SK-N-SH (cell line): ENCODE measurements at places on chromosomes 5 and 9.

- DNase-seq, result peak; percentile 40
Measured at GRCh38 chr9:38423273-38423972, 831 bp downstream of the IGFBPL1 start.

DNA sequence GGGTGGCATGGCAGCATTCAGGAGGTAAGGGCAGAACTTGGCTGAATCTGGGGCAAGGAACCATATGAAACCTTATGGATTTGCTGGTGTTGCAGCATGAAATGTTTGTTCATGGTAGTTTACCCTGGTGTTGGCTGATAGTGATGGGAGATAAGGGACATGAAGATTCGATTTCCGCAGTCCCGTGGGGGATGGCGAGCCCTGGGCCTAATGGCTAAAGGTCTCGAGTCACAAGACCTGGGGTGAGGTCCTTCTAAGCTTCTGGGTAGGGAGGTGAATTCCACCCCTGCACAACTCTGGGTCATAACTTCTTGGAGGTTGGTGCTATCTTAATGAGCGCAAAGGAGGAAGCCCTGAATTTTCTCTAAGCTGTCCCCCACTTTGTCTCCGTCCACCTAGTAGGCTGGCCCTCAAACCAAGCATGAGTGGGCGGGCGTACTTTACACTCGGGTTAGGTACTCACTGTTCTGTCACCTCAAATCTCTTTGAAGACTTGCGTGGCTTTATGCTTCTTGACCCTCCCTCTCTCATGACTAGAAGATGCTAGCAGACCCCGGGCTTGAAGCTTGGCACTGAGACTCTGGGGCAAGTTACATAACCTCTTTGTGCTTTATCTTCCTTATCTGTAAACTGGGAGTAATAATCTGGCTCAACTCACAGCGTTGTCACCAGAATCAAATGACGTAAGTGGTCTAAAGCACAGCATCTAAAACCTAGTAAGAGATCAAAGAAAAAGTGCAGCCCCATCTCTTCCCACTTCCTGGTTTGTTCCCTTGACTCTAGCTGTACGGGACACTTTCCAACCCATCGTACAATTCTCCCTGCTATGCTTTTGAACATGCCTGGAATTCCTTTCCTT is 72.5 kb downstream of the BASP1 start:
- no peak for DNase-seq

GRCh38 chr9:99602854-99603253 is 218.8 kb upstream of the NR4A3 start:
- DNase-seq, result no peak

DNA sequence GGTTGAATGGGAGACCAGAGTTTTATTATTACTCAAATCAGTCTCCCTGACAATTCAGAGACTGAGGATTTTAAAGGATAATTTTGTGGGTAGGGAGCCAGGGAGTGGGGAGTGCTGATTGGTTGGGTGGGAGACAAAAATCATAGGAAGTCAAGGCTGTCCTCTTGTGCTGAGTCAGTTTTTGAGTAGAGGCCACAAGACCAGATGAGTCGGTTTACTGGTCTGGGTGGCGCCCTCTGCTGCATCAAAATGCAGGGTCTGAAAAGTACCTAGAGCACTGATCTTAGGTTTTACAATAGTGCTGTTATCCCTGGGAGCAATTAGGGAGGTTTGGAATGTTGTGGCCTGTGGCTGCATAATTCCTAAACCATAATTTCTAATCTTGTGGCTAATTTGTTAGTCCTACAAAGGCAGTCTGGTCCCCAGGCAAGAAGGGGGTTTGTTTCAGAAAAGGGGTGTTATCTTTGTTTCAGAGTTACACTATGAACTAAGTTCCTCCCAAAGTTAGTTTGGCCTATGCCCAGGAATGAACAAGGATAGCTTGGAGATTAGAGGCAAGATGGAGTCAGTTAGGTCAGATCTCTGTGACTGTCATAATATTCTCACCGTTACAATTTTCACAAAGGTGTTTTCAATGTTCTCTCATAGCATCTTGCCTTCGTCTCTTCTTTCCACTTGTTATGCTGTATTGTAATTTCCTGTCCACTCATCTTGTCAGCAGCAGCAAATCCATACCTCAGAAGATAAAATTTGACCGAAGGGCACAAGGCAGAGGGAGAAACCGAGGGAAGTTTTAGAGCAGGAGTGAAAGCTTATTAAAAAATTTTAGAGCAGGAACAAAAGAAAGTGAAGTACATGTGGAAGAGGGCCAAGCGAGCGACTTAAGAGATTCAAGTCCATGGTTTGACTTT is 59.2 kb upstream of the CLINT1 start:
- peak; percentile 39 for DNase-seq

- no peak for DNase-seq
Measured at GRCh38 chr5:132663771-132664695, 6.1 kb downstream of the IL13 start.

- DNase-seq, result no peak
Measured at GRCh38 chr9:105281272-105281671, 36.8 kb downstream of the SLC44A1 start.

DNA sequence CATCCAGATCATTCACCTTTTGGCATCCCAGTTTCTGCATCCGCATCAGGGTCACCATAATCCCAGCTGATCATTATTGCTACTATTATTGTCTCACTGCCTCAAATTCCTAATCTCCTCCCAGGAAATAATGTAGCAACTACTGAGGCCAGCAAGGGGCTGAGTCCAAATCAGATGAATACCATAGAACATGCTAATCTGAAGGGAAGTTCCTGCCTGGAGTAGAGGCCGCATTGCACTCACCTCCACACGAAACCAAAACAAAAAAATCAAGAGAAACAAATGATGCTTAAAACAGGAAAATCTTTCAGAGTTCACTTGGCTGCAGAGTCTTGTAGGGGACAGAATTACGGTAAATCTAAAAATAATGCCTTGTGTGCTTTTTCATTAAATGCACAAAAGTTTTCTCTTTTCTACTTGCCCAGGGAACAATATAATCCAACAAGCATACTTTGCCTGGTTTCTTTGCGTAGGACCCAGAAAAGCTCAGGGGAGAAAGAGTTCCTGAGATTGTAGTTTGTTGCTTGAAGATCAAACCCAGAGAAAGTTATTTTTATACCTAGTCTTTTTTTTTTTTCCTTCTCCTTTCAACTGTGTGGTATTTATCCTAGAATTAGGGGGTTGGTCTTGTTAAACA is 87.7 kb upstream of the KLF4 start:
- DNase-seq, result no peak

- no peak for DNase-seq
Measured at GRCh38 chr5:60148366-60148765, 254.8 kb upstream of the PDE4D start.

DNA sequence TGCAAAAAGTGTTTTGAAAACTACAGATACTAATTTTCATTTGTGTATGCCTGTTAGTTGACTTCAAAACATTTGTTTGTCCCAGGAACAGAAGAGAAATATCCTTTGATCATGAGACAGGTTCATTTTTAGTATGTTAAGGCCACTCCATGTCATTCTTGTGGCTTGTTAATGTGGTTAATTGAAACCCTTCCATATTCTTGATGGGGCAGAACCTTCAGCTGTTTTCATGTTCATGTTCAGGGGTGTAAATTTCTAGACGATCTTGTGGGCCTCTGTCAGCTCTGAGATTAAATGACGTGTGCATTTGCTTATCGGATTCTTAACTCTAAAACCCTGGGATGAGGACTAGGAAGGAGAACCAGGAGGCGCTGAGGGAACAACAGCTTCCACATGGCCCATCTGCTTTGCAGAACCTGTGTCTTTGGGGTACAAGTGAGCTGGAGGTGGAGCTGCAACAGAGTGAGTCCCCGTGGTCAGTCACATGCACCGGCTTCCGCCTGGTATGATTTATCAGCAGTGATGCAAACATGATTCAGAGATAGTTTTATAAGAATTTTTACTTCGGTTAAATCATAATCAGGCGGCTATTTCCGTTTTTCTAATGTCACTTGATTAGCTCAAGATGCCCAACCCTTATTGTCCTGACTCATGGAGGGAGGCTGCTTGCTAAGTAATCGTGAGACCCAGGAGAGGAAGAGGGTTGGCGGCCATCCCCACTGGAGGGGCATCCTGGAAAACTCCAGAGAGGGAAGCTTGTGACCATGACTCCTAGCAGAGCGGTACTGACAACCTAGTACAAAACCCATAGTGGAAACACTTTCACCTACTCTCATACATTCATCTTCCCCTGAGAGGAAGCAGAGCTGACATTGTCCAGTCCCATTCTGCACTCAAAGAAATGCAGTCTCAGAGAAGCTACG is 138.4 kb downstream of the C9orf152 start:
- DNase-seq, result no peak

GRCh38 chr9:136222906-136223285 is 18.0 kb upstream of the LHX3 start:
- DNase-seq, result no peak

DNA sequence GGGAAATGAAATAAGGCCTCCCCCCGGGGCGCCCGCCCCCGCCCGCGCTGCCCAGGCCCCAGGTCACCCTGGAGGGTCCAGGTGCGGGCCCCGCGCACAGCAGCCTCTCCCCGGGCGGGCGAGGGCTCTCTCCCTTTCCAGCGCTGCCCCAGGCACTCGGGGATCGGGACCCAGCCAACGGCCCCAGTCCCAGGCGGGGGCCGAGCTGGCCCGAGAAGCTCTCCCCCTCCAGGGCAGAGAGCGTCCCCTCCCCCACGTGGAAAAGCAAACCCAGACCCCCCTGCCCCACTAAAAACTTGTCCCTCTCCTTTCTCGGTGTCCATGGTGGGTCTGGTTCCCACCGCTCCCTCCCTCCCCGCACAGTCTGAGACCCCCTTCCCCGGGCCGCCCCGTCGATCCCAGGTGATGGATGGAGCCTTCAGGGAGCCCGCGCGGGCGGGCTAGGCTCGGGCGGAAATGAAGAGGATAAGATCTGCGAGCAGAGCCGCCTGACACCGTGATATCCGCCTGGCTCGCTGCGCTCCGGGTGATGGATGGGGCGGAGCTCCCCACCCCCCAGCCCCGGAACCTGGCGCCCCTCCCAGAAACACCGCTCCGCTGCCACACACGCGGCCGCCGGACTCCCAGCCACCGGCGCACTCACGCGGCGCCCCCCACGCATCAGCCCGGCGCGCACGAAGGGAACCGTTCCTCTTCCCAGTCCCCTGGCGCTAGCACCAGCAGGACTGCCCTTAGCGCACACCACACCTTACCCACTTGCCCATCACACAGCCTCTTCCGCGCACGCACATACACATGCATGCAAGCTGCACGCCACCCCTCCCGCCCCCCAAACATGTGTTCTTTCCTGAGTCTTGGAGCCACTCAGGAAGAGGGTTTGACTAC is 81.7 kb upstream of the ZBTB43 start:
- peak; percentile 87 for DNase-seq

GRCh38 chr9:38315085-38315595 is 77.4 kb upstream of the ALDH1B1 start:
- no peak for DNase-seq

- no peak for DNase-seq
Measured at GRCh38 chr9:70556771-70557170, 142.3 kb upstream of the KLF9 start.

DNA sequence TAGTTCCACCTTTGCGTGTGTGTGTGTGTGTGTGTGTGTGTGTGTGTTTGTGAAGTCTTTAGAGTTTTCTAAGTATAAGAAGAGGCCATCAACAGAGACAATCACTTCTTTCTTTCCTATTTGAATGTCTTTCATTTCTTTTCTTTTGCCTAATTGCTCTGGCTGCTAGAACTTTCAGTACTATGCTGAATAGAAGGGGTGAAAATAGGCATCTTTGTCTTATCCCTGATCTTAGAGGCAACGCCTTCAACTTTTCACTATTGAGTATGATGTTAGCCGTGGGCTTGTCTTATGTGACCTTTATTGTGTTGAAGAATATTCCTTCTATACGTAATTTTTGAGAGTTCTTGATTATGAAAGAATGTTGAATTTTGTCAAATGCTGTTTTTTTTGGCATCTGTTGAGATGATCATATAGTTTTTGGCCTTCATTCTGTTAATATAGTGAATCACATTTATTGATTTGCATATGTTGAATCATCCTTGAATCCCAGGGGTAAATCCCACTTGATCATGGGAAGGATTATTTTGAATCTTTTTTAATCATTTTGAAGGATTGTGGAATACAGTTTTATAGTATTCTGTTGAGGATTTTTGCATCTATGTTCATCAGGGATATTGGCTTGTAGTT is 134.8 kb upstream of the CD180 start:
- DNase-seq, result no peak
